ENCODE measurements at places on chromosomes 16 and 17. TPM values are rescaled to one million over a fixed set of nuclear protein-coding genes. Genes with fewer than 3 reads are reported as not detected.

The PIK3R5 gene
- total RNA-seq: 2.8 TPM

The TBC1D3K gene
- total RNA-seq: not detected

The FNDC8 gene
- total RNA-seq: not detected

The HOXB9 gene
- not detected for total RNA-seq

The PRM3 gene
- not detected for total RNA-seq

The KCNJ18 gene
- not detected for total RNA-seq

The GJC1 gene
- total RNA-seq: 21.9 TPM

The DOC2A gene
- total RNA-seq: 0.35 TPM

The MT2A gene
- 95.2 TPM for total RNA-seq

The TUBG2 gene
- 15.0 TPM for total RNA-seq

The TMEM94 gene
- 50.3 TPM for total RNA-seq

The KRT15 gene
- not detected for total RNA-seq

The CA10 gene
- total RNA-seq: not detected

The RAB37 gene
- total RNA-seq: 2.6 TPM

The SDR42E1 gene
- 0.43 TPM for total RNA-seq

The FADS6 gene
- total RNA-seq: 0.19 TPM

The SLC6A4 gene
- 0.22 TPM for total RNA-seq

The PABPN1L gene
- total RNA-seq: not detected

The MLLT6 gene
- 71.1 TPM for total RNA-seq

Data from Right ventricle myocardium inferior (tissue), 1 donor.